Progenitor cell of endocrine pancreas (in vitro differentiated cells): ENCODE measurements at places on chromosomes 2 and 18.

GRCh38 chr2:117536139-117536538 lies 278.4 kb upstream of the DDX18 start:
- no peak for DNase-seq

- DNase-seq = no peak
Observed at GRCh38 chr2:86000131-86000937, 105.4 kb downstream of the POLR1A start.

- DNase-seq = no peak
Observed at GRCh38 chr2:85340034-85340892, 12.5 kb upstream of the TGOLN2 start.

GRCh38 chr2:36589230-36589630 lies 8.7 kb downstream of the FEZ2 start:
- no peak for DNase-seq

GRCh38 chr2:96157649-96158553 lies 12.7 kb upstream of the DUSP2 start:
- no peak for DNase-seq

- no peak for DNase-seq
Observed at GRCh38 chr18:51039138-51040112, 9.4 kb downstream of the SMAD4 start.

- DNase-seq = peak; percentile 11
Observed at GRCh38 chr2:201070948-201071478, 458 bp downstream of the HYCC2 start.

DNA sequence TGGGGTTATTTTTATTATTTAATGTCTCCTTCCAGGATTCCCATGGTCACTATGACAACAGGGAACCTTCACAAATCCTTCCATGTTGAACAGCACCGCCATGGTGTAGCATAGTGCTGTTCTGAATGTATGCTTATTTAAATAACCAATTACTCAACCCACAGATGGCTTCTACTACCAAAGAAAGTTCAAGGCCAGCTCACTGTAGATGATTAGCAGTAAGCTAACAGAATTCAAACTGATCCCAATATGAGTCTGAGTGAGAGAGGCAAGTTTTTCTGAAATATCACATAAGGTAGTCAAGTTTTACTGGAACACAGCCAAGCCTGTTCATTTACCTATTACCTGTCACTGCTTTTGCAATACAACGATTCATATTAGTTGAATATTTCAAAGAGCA lies 51.2 kb downstream of the CLASP1 start:
- no peak for DNase-seq

DNA sequence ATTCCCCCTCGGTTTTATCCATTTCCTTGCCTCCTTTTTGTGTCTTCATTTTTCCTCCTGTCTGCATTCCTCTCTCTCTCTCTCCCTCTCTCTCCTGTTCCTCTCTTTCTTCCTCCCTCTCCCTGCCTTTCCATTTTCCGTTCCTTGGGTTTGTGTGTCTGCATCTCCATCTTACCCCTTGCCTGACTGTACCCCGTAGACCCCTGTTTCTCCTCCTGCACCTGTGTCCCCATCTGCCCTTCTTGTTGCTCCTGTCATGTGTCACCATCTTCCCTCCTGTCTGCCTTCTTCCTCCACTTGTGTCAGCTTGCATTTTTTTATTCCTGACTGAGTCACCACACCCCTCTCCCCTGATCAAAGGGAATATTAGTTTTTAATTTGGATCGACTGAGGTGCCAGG lies 1.8 kb downstream of the CDK5R2 start:
- DNase-seq = no peak

DNA sequence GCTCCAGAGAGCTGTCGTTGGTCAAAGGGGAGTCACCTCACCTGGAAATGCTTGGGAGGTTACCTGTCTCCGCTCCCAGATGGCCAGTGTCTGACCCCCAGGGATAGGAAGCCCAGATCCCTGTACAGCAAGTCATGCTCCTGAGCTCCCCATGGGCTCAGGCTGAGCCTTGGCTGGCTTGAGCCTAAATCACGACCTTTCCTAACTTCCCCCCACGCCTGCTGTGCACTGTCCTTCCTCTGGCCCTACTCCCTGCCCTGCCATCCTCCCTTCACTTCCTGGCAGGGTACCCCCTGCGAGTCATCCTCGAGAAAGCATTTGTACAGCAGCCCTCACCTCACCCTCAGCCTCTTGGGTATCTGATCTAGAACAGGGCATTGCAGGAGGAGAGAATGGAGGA lies 9.2 kb upstream of the HDAC4 start:
- DNase-seq = no peak

DNA sequence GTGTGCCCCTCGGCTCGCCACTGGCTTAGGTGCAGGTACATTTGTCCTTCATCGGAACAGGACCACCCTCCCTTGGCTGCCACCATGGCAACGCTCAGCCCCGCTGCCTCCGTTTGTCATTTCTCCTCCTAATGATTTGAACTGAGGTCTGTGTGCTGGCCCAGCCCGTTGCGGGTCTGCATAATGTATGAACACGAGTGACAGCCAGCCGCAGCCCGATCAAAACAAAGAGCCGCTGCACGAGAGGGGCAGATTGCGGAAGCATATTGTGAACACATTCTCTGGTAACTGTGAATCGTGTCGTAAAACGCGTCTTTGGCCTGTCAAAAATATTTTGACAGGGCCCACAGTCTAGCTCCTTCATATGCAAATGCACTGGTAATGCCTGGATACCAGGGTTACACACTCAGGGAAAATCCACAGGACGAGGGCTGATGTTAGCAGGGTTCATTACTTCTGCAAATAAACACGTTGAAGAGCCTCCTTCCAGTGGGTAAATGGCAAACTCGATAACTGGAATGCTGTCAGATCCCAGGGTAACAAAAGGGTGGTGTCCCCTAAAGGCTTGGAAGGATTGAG lies 137.0 kb downstream of the AGAP1 start:
- DNase-seq = no peak

GRCh38 chr2:222739939-222740338 lies 68.5 kb downstream of the MOGAT1 start:
- DNase-seq = no peak

GRCh38 chr2:43020990-43021669 lies 205.3 kb downstream of the ZFP36L2 start:
- DNase-seq = no peak

DNA sequence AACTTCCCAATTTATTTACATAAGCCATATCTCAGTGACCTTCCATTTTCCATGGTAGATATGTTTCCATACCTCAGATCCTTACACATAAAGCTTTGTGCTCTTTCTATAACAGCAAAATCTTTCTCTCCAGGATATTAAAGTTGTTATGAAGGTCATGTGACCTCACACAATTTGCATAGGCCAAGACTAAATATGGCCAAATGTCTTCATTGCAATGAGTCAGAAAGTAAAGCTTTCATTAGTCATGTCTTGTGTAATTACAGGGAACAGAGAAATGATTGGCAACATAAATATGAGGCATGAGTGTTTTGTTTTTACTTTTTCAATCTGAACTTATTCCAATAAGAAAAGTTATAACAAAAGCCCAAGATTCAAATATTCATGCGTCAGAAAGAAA lies 243.5 kb downstream of the ASXL3 start:
- no peak for DNase-seq

DNA sequence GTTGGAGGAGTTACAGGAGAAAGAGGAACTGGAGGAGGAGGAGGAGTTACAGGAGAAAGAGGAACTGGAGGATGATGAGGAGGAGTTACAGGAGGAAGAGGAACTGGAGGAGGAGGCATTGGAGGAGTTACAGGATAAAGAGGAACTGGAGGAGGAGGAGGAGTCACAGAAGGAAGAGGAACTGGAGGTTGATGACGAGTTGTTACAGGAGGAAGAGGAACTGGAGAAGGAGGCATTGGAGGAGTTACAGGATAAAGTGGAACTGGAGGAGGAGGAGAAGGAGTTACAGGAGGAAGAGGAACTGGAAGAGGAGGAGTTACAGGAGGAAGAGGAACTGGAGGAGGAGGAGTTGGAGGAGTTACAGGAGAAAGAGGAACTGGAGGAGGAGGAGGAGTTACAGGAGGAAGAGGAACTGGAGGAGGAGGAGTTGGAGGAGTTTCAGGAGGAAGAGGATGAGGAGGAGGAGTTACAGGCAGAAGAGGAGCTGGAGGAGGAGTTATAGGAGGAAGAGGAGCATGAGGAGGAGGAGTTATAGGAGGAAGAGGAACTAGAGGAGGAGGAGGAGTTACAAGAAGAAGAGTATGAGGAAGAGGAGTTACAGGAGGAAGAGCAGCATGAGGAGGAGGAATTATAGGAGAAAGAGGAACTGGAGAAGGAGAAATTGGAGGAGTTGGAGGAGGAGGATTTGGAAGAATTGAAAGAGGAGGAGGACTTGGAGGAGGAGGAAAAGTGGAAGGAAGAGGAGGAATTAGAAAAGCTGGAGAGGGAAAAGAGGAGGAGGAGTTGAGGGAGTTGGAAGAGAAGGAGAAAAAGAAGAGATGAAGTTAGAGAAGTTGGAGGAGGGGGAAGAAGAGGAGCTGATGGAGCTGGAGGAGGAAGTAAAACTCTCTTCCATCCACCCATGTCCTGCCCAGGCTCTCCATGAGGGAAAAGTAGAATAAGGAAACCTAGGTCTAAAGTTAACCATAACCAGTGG lies 37.2 kb downstream of the CLASP1 start:
- no peak for DNase-seq

GRCh38 chr2:146764301-146764700 lies 1080.5 kb upstream of the ACVR2A start:
- no peak for DNase-seq

- no peak for DNase-seq
Observed at GRCh38 chr2:218478544-218478943, 59.6 kb downstream of the VIL1 start.

DNA sequence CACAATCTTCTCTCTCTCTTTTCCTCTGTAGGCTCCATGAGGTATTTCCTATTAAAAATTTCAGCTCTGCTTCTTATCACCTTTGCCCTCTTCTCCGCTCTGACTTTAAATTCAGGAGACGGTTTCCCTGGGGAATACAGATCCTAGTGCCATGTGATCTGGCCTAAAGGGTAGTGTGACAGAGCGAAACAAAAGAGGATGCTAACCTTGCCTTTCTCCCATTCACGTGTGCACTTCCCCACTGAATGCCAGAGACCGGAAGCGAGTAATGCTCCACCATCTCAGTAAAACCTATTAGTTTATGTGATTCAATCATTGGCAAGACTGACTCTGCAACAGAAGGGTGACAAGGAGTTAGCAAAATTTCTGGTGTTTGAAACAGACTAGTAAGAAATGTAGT lies 358.3 kb downstream of the ZNF521 start:
- DNase-seq = no peak

DNA sequence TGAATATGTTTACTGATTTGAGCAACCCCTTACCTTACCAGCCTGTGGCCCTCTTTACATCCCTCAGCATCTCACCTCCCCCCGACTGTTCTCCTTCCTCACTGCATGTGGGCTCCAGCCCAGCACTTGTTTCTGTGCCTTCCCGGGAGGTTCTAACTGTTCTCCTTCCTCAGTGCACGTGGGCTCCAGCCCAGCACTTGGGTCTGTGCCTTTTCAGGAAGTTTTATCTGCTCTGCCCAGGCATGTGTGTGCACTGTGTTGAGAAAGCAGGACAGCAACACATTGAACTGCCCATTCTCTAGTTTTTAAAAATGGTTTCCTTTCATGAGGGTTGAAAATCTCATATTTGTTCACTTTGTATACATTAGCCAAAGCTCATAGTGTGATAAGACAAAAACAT lies 158.4 kb downstream of the ATP9B start:
- no peak for DNase-seq

- no peak for DNase-seq
Observed at GRCh38 chr2:238457927-238458324, 31.2 kb downstream of the ASB1 start.

- no peak for DNase-seq
Observed at GRCh38 chr2:197460649-197461048, 7.3 kb downstream of the COQ10B start.
